ENCODE measurements at places on chromosomes 7 and 10. TPM values are rescaled to one million over a fixed set of nuclear protein-coding genes. Genes with fewer than 3 reads are reported as not detected.

PRLHR gene
- total RNA-seq, result not detected

BLVRA gene
- total RNA-seq, result 67.3 TPM

TEX36 gene
- total RNA-seq, result not detected

PCGF5 gene
- total RNA-seq, result 36.6 TPM

ATOH7 gene
- total RNA-seq, result 0.29 TPM

PDK4 gene
- 9.1 TPM for total RNA-seq

PON1 gene
- total RNA-seq, result 0.94 TPM

AS3MT gene
- total RNA-seq, result 3.5 TPM

ANKRD61 gene
- 0.75 TPM for total RNA-seq

FAM237B gene
- not detected for total RNA-seq

TBC1D12 gene
- 5.1 TPM for total RNA-seq

MYH16 gene
- total RNA-seq, result 0.56 TPM

SPDYE2 gene
- total RNA-seq, result not detected

LEP gene
- total RNA-seq, result not detected

OR9A2 gene
- total RNA-seq, result not detected

PLXNA4 gene
- total RNA-seq, result 1.9 TPM

SEMA3C gene
- total RNA-seq, result 62.4 TPM

POLR3A gene
- total RNA-seq, result 14.8 TPM

GRM3 gene
- not detected for total RNA-seq

SPDYE16 gene
- not detected for total RNA-seq

VSTM2A gene
- not detected for total RNA-seq

SLC29A4 gene
- 16.1 TPM for total RNA-seq

TRPV6 gene
- not detected for total RNA-seq

SRI gene
- total RNA-seq, result 127 TPM

CALHM1 gene
- total RNA-seq, result not detected

GNAT3 gene
- not detected for total RNA-seq

ST8SIA6 gene
- total RNA-seq, result 0.04 TPM

SPDYE8 gene
- total RNA-seq, result not detected

SHH gene
- total RNA-seq, result 1.2 TPM

PRSS37 gene
- total RNA-seq, result not detected

AKR1D1 gene
- not detected for total RNA-seq

VKORC1L1 gene
- 32.7 TPM for total RNA-seq

TMEM176B gene
- 0.12 TPM for total RNA-seq

FOXI2 gene
- total RNA-seq, result not detected

HNRNPA2B1 gene
- total RNA-seq, result 1,085 TPM

PROSER2 gene
- total RNA-seq, result 39.4 TPM

SEPHS1 gene
- 66.5 TPM for total RNA-seq

MCM10 gene
- 22.1 TPM for total RNA-seq

MMD2 gene
- total RNA-seq, result not detected

GNG11 gene
- total RNA-seq, result 34.6 TPM

AGFG2 gene
- total RNA-seq, result 23.5 TPM

PGAM2 gene
- not detected for total RNA-seq

DKK1 gene
- total RNA-seq, result 406 TPM

PAX4 gene
- total RNA-seq, result not detected

VTI1A gene
- 13.5 TPM for total RNA-seq

IQCE gene
- total RNA-seq, result 14.4 TPM

AKR1E2 gene
- 6.6 TPM for total RNA-seq

ZNF3 gene
- total RNA-seq, result 19.9 TPM

NYAP1 gene
- total RNA-seq, result 2.3 TPM

FAM13C gene
- total RNA-seq, result 0.06 TPM

ZNF775 gene
- total RNA-seq, result 7.6 TPM

Data from A549 treated with CORT108297 at 1 μM for 4 hours (cell line).